ENCODE measurements at places on chromosomes 3 and 15.

- DNase-seq = no peak
Observed at GRCh38 chr3:71528816-71529215, 54.7 kb downstream of the FOXP1 start.

- no peak for DNase-seq
Observed at GRCh38 chr15:95825671-95826411, 504.7 kb upstream of the NR2F2 start.

- no peak for DNase-seq
Observed at GRCh38 chr3:179363332-179363731, 15.8 kb downstream of the MFN1 start.

GRCh38 chr3:107404727-107405469 is 27.7 kb downstream of the CCDC54 start:
- DNase-seq = no peak

DNA sequence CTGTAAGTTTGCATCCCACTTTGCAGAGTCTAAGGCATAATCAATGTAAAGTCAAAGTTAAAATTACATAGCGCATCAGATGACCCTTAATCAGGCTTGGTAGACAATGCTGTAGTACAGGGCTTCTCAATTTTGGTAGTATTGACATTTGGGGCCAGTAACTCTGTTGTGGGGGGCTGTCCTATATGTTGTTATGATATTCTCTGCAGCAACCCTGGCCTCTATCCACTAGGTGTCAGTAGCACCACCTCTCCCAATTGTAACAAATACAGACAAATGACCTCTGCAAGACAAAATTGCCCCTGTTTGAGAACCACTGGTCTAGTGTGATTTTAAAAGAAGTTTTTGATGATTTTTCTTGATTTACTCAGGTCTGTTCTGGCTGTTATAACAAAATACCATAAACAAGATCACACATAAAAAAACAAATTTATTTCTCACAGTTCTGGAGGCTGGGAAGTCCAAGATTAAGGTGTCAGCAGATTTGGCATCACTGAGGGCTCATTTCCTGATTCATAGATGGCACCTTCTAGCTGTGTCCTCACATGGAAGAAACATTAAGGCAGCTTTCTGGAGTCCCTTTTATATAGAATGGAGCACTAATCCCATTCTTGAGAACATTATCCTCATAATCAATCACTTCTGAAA is 37.6 kb upstream of the SLC9A9 start:
- peak; percentile 16 for DNase-seq

- no peak for DNase-seq
Observed at GRCh38 chr3:99817047-99817436, 620 bp upstream of the CMSS1 start.

GRCh38 chr15:78880813-78881212 is 8.1 kb downstream of the MORF4L1 start:
- DNase-seq = no peak

GRCh38 chr3:49653621-49654020 is 20.5 kb upstream of the APEH start:
- DNase-seq = no peak

DNA sequence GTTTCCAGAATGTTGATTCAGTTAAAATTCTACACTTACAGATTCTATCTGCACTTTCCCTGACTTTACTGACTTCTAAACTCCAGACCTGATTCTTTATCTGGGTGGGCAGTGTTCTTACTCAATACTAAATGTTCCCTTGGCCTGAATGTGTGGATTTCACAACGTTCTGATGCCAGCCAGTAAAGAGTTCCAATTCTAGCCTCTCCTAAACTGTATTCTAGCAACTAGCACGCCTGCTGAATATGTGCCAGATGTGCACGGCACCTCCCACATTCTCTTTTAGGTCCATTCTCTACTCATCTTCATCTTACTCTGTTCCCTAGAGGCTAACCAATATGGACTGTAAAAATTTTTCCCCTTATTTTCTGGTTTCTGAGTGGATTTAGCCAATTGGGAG is 479.5 kb upstream of the AGTR1 start:
- DNase-seq = no peak

DNA sequence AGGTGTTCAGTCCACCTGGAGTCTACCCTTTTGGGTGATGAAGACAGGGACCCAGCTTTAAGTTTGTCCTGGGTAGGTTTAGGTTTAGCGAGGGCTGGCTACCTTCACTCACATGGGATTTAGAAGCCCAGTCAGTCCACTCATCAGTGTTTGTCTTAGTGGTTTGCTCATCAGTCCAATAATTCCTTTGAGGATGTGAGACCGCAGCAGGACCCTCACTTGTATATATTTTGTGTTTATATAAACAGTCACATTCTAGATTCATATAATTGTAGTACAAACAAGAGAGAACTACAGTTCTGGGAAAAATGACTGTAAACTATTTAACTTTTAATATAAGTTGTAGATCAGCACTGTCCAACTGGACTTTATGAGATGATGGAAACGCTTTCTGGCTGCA is 18.2 kb downstream of the EFCC1 start:
- DNase-seq = no peak

- DNase-seq = no peak
Observed at GRCh38 chr3:141294301-141294700, 62.7 kb downstream of the PXYLP1 start.

DNA sequence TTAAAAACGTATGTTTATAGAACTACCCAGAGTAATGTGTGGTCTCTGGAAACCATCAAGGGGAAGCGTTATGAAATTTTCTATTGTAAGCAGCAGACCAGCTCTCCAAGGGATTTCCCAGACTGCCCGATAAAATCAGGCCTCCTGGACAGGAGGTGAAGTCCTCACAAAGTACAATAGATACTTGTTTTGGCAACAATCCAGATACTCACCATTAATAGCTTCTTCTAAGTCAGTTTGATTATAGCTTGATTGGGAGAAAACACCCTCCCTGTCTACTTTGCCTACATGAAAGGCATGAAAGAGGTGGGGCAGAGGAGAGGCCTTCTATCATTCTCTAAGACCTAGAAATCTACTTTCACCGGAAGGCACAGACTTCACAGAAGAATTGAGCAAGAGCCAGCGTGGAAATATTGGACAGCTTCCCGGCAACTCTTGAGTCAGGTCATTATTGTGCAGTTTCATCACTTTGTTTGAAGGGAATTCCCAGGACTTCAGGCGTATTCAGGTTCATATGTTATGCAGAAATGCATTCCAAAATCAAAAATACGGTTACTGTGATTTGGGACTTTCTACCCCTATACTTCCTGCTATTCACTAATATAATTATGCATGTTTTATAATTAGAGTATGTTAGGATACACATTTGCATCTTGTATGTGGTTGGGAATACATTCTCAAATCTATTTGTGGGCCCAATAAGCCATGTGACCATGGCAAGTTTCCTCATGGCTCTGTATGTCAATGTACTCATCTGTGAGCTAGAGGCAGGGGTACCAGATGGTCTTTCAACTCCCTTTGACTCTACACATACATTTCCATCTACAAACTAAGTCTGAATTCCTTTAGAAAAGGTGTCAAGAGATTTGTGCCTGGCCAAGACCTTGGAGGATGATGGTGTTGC is 103.5 kb downstream of the CD47 start:
- DNase-seq = no peak

GRCh38 chr3:80263260-80263659 is 495.5 kb upstream of the ROBO1 start:
- DNase-seq = no peak

DNA sequence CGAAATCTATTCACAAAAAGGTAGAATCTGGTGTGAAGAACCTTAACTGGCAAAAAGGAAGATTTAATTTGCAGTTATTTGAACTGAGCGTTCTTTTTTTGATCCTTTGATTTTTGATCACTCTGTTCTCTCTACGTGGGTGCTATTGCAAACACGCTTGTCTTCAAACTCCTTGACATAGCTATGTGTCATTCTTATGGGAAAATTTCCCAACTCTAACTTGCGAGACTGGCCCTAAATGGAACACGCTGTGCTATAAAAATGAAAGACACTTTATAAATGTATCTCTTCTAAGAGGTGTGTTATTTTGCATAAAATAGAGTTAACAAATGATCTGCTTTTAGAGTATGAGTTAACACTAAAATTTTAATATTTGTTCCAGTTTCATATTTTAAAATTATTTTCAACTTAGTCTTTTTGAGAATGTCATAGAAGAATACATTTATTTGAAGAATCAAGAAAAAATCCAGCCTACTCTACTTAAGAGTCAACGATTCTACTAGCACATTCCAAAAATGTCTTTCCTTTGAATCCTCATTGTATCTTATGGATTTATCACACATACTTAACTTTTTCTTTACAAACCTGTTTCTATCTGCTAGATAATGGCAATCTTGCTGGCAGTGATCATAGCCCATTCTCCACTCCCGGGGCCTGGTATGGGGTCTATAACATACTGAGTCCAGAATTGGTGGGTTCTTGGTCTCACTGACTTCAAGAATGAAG is 610.0 kb upstream of the TBL1XR1 start:
- DNase-seq = no peak

DNA sequence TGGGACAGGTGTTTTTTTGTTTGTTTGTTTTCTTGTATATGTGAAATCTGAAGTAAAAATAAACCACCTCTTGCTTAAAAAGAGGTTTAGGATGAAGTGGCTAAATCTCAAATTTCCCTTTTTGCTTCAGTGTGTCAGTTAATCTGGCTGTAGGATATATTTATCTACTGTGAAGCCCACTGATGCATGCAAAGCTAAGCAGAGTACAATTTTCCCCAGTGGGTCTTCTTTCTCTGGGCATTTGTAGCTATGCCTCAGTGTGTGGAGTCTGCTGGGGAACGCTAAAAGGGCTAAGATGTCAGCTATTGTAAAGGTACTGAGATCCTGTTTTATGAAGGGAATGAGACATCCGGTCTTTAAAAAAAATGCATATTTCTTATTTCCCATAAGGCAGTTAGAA is 190.6 kb downstream of the TCF12 start:
- no peak for DNase-seq

- no peak for DNase-seq
Observed at GRCh38 chr3:53486961-53487654, 7.3 kb upstream of the CACNA1D start.

DNA sequence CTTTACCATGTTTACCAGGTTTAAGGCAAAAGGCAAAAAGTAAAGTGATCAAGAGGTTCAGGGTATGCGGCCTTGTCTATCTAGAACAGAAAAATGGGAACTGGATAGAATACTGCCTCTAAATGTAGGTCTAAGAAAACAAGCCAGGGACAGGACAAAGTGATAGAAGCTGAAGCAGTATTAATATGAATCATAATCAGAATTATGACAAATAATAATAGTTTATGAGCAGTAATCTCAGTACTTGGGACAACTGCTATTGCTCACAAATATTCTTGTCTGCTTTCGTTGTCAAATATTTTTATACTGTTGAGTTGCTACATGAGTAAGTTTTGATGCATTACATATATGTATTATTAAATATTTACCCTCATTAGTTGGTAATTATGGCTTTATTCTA is 356.9 kb upstream of the RBMS3 start:
- DNase-seq = no peak

DNA sequence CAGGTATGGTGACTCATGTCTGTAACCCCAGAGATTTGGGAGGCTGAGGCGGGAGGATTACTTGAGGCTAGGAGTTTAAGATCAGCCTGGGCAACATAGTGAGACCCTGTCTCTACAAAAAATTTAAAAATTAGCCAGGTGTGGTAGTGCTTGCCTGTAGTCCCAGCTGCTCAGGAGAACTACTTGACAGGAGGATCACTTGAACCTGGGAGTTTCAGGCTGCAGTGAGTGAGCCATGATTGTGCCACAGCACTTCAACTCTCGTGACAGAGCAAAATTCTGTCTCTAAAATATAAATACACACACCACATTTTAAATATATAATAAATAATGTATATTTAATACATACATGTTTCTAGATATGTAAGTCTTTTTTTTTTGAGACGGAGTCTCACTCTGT is 53.5 kb upstream of the TEX264 start:
- no peak for DNase-seq

GRCh38 chr3:156843071-156843808 is 17.1 kb downstream of the LEKR1 start:
- no peak for DNase-seq

DNA sequence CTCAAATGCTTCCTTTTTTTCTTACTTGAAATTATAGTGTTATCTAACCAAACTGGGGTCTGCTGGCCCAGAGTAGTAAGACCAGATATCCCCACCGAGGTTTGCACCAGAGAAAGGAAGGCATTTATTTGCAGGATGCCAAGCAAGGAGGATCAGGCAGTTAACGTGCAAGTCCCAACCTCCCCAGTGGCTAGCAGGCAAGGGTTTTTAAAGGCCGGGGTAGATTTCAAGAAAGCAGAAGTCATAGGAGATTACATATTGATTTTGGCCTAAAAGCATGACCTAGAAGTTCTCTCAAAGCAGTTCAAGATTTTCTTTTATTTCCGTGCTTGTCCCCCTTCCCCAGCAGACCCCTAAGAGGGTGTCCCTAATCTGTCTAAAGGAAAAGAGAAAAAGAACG is 32.8 kb upstream of the STRIT1 start:
- no peak for DNase-seq

DNA sequence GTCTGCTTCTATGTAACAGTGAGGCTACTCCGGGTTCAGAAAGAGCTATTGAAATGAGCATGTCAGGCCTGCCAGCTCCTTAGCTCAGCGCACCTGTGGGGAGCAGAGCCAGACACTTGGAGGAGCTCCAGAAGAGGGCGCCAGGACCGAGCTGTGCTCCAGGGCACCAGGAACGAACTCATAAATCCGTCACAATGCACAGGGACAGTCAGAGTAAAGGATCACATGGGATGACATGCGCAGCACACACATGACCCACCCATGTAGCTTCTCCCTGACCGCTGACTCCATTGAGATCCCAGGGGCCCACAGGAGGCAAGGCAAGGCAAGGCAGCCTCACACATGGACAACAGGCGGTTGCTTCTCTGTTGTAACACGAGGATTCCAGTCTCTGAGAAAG is 26.0 kb upstream of the GNB5 start:
- no peak for DNase-seq

DNA sequence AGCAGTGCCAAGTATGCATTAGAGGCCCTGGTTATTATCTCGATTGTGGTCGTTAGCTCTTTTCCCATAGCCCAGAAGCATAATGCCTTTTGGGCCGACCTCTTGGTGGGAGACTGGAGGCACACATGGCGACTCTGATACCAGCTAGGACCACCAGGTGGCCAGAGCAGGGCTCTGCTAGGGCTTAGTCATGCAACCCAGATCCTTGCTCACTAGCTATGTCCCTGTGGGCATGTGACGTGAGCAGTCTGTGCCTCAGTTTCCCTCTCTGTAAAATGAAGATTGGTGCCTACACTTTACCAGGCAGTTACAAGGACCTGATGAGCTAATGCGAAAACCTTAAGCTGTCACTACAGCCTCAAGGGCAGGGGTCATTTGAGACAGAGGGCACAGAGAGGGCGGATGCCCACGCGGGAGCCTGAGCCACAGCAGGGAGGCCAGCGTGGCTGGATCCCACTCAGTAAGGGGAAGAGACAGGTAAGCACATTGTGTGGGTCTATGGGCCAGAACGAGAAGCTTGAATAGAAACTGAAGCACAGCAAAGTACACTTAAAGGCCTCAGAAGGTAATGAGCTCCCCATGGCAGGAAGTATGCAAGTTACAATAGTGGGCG is 8.8 kb downstream of the KLF15 start:
- no peak for DNase-seq

GRCh38 chr15:58495891-58496408 is 64.2 kb downstream of the LIPC start:
- no peak for DNase-seq

- DNase-seq = no peak
Observed at GRCh38 chr3:51401735-51402134, 10.7 kb downstream of the RBM15B start.

GRCh38 chr3:103181160-103181559 is 746.3 kb downstream of the ZPLD1 start:
- DNase-seq = no peak

- DNase-seq = peak; percentile 14
Observed at GRCh38 chr3:32912046-32912445, 39.4 kb upstream of the CCR4 start.

GRCh38 chr3:179146911-179147513 is 1.1 kb upstream of the PIK3CA start:
- DNase-seq = peak; percentile 72
